ENCODE measurements at places on chromosomes 16 and 17.
A peak's percentile ranks its signal among the peaks of the same experiment; 100 is the strongest.

DNA sequence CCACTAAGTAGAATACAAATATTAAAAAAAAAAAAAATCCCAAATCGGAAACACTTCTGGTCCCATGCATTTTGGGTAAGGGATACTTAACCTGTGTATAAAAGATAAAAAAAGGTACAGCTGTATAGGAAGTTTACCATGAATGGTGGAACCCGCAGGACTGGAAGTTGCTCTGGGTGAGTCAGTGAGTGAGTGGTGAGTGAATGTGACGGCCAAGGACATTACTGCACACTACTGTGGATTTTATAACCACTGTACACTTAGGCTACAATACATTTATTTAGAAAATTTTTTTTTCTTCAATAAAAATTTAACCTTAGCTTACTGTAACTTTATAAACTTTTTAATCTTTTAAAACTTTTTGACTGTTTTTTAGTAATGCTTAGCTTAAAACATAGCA lies 71.3 kb upstream of the BCAR1 start:
- no peak for DNase-seq

GRCh38 chr17:56653877-56654276 lies 60.4 kb downstream of the NOG start:
- DNase-seq: peak; percentile 75

GRCh38 chr17:76264425-76264754 lies 758 bp upstream of the UBALD2 start:
- no peak for DNase-seq

DNA sequence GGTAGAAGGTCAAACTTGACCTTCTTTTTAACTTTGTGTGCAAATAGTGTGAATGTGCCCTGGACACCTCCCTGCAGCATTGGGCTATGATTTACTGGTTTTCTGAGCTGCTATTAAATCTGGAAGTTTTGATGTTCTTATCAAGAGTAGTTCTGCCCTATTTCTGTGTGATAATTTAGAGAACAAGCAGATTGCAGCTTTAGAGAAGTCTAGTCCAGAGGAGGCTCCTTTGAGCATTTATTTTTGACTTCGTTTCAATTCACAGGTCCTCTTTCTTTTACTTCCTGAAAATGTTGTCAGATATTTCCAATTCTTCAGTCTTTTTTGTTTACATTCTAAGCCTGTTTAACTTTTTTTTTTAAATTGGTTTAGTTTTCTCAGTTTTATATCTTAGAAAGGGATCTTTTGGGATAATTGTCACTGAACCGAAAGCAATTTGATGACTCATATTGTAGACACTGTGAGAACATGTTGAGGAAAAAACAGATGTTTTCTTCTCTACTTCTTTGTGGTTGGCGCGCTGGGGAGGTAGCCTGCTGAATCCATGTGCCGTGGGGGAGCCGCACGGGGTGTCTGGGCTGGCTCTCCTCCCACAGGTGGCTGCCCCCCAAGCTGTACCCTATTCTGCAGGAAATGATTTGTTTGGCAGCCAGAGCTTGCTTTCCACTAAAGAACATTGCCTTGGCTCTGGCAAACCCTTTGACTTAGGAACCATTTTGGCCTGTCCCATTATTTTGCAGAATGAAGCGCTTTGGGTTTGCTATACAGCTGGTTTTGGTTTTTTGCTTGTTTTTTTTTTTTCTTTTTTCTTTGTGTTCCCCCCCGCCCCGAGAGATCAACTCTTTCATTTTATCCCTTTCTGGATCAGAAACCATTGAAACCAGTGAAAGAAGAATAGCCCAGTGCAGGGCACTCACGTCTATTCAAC lies 53.4 kb downstream of the MFSD11 start:
- DNase-seq: no peak

DNA sequence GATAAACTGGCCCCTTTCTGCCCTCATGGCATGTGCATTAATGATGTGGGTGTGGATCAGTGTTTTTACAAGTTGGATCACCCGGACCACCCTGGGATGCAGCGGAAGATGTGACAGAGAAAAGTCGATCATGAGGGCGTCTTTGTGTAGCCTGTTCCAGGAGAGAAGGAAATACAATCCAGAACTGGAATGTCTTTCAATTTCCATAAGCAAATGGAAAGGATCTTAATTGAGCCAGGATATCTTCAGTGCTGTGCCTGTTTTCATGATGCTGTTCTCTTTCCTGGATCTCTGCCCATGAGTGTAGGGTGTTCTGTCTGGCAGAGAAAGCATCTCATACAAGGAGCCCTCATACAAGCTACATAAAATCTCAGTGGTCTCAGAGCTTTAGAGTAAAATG lies 481.4 kb downstream of the XYLT1 start:
- DNase-seq: no peak

- DNase-seq: no peak
Observed at GRCh38 chr17:16419929-16420271, 4.5 kb downstream of the TRPV2 start.

GRCh38 chr16:16071631-16072244 lies 122.3 kb downstream of the ABCC1 start:
- DNase-seq: no peak

- no peak for DNase-seq
Observed at GRCh38 chr17:27478901-27479538, 22.8 kb downstream of the KSR1 start.

GRCh38 chr17:79466562-79467350 lies 144.1 kb downstream of the RBFOX3 start:
- DNase-seq: no peak

- no peak for DNase-seq
Observed at GRCh38 chr17:37483311-37484039, 6.2 kb upstream of the DUSP14 start.

DNA sequence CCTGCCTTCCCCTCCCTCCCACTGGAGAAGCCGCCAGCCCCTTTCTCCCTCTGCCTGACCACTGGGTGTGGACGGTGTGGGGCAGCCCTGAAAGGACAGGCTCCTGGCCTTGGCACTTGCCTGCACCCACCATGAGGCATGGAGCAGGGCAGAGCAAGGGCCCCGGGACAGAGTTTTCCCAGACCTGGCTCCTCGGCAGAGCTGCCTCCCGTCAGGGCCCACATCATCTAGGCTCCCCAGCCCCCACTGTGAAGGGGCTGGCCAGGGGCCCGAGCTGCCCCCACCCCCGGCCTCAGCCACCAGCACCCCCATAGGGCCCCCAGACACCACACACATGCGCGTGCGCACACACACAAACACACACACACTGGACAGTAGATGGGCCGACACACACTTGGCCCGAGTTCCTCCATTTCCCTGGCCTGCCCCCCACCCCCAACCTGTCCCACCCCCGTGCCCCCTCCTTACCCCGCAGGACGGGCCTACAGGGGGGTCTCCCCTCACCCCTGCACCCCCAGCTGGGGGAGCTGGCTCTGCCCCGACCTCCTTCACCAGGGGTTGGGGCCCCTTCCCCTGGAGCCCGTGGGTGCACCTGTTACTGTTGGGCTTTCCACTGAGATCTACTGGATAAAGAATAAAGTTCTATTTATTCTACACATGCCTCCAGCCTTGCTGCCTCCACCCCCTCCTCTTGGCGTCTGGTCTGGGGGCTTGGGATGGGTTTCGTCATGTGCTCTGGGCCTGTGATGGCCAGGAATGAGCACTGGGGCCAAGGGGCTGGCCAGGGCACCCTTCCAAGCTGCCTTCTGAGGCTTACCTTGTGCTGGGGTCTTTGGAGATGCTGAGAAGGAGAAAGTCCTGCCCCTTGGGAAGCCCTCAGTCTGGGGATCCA lies 7.3 kb downstream of the GJD3 start:
- DNase-seq: no peak

- no peak for DNase-seq
Observed at GRCh38 chr17:57512691-57513090, 232.4 kb downstream of the CCDC182 start.

GRCh38 chr16:53913920-53914319 lies 210.0 kb downstream of the FTO start:
- no peak for DNase-seq
